ENCODE measurements at places on chromosomes 7 and 10. TPM values are rescaled to one million over a fixed set of nuclear protein-coding genes. Genes with fewer than 3 reads are reported as not detected.

GRCh38 chr7:99618726-99619125 is 2.0 kb downstream of the ZSCAN25 start:
- H3K36me3 ChIP-seq = peaks cover 12% of the 10 kb centered on the region
- DNase-seq = no peak
- H3K4me1 ChIP-seq = no peaks in the 10 kb centered on the region
- no peak overlapping the region for H3K27ac ChIP-seq
- no peak overlapping the region for H3K4me3 ChIP-seq

TRIL gene
- 2.5 TPM for total RNA-seq

DNA sequence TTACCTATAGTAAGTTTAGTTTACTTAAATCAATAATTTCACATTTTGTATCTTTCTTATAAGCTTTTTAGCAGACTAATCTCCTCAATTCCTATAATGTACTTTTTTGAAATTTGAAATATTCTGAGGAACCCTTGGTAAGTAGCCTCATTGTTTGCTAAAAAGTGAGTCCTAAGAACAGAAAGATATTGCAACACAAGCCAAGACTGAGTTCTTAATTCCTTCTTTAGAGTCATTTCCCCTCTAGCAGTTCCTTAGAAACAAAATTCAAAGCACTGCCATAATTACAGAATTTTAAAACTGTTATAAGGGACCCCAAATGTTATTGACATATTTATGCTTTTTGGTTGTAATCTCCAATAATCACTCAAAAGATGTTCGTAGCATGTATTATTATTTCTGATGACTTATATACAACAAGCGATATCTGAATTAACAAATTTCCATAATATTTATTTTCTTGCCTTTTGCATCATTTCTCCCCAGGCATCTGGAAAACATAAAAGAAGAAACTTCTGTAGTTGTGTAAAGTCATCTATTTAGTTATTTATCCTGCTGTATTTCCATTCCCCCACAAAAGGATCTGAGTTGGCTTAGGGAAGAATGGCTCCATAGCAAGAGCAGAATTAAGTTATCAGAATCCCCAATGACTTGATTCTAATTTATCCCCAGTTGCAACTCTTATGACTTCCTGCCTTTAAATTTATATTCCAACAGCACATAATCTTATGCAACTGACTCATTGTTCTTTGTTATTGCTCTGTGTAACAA is 67.8 kb downstream of the TMEM26 start:
- H3K27me3 ChIP-seq = no peaks in the 10 kb centered on the region
- H3K4me3 ChIP-seq = no peak overlapping the region
- H3K4me1 ChIP-seq = no peaks in the 10 kb centered on the region
- no peak overlapping the region for H3K27ac ChIP-seq
- no peak for DNase-seq

DNA sequence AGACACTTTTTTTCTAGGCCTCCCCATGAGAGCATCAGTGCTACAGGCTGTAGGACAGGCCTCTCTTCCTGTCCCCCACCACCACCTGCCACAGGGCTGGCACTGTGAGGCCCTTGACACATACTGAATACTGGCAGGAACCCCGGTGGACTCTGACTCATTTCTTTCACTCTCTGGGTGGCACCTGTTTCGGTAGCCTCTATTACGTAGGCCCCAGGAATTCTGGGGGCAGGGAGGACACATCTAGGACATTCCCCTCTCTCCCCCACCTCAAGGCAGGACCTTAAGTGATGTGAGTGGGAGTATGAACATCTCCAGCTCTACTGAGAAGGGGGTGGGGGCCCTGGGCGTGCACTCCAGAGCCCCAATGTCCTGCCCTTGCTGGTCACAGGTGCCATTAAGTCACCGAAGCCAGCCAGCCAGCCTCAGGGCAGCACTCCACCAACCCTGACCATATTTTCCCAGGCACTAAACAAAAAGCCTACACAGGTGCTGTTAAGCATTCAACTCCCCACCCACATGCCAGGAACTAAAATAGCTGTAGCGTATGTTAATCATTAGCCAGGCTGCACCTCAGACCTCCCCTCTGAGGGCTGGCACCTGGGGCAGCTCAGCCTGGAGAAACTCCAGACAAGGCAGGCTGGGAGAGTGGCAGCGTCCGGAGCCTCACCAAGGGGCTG is 8.9 kb downstream of the ANXA11 start:
- H3K36me3 ChIP-seq = no peaks in the 10 kb centered on the region
- no peaks in the 10 kb centered on the region for H3K27me3 ChIP-seq
- H3K4me3 ChIP-seq = no peak overlapping the region

- H3K27ac ChIP-seq = no peak overlapping the region
- no peak overlapping the region for H3K4me3 ChIP-seq
- H3K4me1 ChIP-seq = no peaks in the 10 kb centered on the region
- no peak for DNase-seq
- H3K36me3 ChIP-seq = no peaks in the 10 kb centered on the region
- no peaks in the 10 kb centered on the region for H3K27me3 ChIP-seq
Measured at GRCh38 chr7:159175792-159176191, 31.1 kb upstream of the VIPR2 start.

TAS2R60 gene
- not detected for total RNA-seq

FGFBP3 gene
- total RNA-seq = 3.3 TPM

DNA sequence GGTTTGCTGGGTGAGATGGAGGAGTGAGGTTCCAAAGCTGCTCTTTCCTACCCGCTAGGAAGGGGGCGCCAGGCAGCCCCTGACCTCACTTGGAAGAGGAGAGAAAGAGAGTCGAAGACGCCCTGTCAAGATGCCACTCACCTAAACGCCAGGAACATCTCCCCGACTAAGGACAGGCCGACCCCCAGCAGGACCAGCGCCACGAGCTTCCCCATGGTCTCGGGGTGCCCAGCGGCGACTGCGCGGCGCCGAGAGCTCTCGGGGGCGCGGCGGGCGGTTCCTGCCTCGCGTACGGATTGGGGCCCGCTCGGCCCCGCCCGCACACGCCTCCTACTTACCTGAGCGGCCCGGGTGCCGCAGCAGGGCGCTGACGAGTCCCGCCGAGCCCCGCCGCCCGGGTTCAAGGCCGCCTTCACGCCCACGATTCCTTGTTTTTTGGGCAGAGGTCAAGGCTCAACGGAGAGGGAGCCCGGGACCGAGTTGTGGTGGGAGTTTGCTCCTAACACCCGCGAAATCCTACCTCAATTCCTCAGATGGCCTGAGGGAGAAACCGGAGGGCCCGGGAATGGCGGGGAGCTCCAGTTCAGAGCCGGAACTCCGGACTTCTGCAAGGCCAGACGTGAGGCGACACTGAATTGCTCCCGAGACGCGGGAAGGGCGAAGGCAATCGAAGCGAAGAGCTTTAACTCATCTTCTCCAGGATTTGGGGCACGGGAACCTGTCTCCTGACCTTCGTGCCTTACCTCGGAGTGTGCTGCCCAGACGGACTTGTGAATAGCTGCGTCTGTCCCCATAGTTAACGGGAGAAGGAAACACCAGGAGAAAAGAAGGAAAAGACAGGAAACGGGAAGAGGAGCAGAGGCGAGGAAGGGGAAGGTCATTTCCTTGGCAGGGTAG is at the start of gene PON3:
Gene PON3 (minus strand): TSS at position 240 of the 897 bp plus-strand sequence. CDS start 25 bp downstream, at position 215.
- no peak for DNase-seq
- H3K27me3 ChIP-seq = no peaks in the 10 kb centered on the region
- no peak within 1 kb of the TSS for H3K27ac ChIP-seq
- peak within 1 kb of the TSS; percentile 37 for H3K4me3 ChIP-seq

DNA sequence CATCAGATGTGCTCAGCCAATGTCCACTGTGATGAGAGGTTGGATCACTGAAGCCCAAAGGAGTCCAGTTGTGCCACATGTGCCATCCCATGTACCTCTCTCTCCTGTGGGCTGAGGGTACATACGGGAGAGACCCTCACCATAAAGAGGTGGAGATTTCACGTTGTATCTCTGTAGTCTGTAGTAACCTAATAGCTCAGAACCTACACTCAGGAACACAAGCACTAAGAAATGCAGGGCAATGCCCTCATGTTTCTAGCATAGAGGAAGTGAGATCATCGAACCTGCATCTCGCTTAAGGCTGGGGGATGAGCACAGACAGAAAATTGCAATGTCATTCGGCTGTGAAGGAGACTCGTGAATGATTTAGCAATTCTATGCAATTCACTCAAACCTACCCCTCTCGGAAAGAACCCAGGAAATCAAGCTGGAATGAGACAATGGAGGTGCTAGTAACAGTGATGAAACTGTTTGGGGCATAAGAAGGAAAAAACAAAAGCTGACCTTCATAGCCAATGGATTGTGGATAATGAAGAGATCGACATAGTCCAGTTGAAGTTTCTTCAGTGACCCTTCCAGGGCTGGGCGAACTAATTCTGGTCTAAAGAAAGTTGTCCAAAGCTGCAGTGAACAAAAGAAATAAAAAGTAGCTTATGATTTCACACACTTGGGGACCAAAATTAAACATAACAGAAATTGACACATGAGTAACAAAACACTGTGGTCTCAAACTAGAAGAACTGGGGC is 80.3 kb upstream of the UCN3 start:
- H3K27me3 ChIP-seq = no peaks in the 10 kb centered on the region
- DNase-seq = no peak
- H3K36me3 ChIP-seq = no peaks in the 10 kb centered on the region

EPO gene
- total RNA-seq = 0.59 TPM

DNA sequence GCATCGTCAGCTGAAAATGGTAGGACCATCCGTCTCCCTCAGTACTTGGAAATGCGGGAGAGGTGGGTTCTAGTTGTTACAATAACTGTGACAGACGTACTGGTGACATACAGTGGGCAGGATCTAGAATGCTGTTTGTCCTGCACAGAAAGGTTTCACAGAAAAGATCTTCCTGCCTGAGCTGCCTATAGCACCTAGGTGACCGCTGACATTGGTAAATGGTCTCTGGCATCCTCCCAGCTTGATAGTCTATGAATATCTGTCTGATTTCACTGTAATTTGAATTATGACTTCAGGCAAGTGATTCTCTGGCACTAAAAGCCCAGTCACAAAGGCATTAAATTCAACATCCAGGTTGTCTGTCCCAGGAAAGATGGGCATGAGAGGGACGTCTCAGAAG is 38.2 kb upstream of the CCDC3 start:
- no peaks in the 10 kb centered on the region for H3K4me1 ChIP-seq
- H3K4me3 ChIP-seq = no peak overlapping the region
- H3K27me3 ChIP-seq = no peaks in the 10 kb centered on the region
- H3K27ac ChIP-seq = no peak overlapping the region

GRCh38 chr7:97006055-97006815 is 882 bp downstream of the DLX6 start:
- H3K4me3 ChIP-seq = peak overlapping the region; percentile 50
- H3K27me3 ChIP-seq = peaks cover 95% of the 10 kb centered on the region
- no peaks in the 10 kb centered on the region for H3K36me3 ChIP-seq
- DNase-seq = no peak
- H3K27ac ChIP-seq = no peak overlapping the region

GRCh38 chr7:2619116-2619515 is 12.7 kb upstream of the TTYH3 start:
- H3K27me3 ChIP-seq = no peaks in the 10 kb centered on the region
- H3K4me1 ChIP-seq = peaks cover 22% of the 10 kb centered on the region
- DNase-seq = no peak
- H3K27ac ChIP-seq = no peak overlapping the region
- H3K4me3 ChIP-seq = no peak overlapping the region
- H3K36me3 ChIP-seq = no peaks in the 10 kb centered on the region

- DNase-seq = no peak
- H3K4me1 ChIP-seq = no peaks in the 10 kb centered on the region
- no peak overlapping the region for H3K4me3 ChIP-seq
- H3K27ac ChIP-seq = no peak overlapping the region
- no peaks in the 10 kb centered on the region for H3K27me3 ChIP-seq
Measured at GRCh38 chr10:29068302-29068701, 220.6 kb upstream of the LYZL1 start.

- no peak overlapping the region for H3K27ac ChIP-seq
- H3K4me1 ChIP-seq = no peaks in the 10 kb centered on the region
- H3K27me3 ChIP-seq = no peaks in the 10 kb centered on the region
- H3K4me3 ChIP-seq = no peak overlapping the region
- no peak for DNase-seq
Measured at GRCh38 chr7:71555758-71556157, 423.8 kb downstream of the GALNT17 start.

DNA sequence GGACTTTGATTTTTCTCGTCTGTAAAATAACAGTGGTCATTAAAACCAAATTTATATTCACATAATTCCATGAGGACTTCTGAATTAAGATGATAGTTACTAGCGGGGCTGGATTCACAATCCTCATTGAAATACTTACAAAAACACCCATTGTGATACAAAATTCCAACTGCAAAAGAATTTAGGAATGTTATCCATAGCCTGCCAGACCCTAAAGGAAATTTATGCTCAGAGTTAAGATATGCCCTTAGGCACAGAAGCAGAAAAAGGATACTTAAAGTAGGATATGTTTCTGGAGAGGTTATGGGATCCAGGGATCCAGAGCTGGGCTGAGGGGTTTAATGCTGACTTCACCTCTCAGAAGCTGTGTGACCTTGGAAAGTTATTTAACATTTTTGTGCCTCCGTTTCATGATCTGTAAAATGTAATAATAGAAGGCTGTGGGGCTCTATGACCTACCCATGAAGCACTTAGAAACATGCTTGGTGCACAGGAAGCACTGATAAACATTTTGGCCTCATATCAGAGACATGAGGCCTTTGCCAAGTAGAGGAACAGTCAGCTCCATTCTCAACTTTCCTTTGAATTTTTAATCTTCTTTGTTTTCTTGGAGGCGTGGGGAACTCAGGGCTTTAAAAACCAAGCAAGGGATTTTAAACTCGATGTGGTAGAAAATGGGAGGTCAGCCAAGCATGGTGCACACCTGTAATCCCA is 744.7 kb downstream of the KCNMA1 start:
- H3K27me3 ChIP-seq = no peaks in the 10 kb centered on the region
- H3K36me3 ChIP-seq = no peaks in the 10 kb centered on the region
- no peak overlapping the region for H3K4me3 ChIP-seq

DNA sequence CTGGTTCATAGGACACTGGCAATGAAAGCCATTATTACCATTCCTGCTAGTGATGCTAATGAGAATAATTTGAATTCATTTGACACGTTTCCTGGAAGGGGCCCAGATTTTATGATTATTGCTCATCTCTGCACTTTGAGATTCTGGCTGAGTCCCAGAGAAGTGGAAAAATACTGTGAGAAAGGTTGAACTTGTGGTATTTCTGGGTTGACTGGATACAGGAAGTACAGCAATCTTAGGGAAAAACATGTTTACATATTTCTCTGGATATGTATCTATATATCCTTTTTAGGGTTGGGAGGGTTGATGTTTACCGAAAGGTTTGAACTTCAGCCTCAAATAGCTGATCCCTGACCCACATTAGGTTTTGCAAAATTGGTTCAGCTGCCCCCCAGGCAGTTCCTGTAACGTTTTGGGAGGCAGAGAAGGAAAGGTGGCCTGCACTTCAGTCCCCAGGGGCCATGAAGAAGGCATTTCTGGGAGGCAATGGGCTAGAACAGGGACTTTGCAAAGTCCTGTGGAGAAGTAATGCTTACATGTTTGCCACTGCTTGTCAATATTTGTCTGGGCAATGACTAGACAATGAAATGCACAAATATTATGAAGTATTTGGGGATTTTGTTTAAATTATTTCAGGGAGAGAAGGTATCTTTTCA is 253.7 kb upstream of the PITRM1 start:
- no peak overlapping the region for H3K4me3 ChIP-seq
- no peak overlapping the region for H3K27ac ChIP-seq
- H3K4me1 ChIP-seq = no peaks in the 10 kb centered on the region
- H3K36me3 ChIP-seq = no peaks in the 10 kb centered on the region
- no peak for DNase-seq

- H3K27me3 ChIP-seq = no peaks in the 10 kb centered on the region
- H3K4me1 ChIP-seq = no peaks in the 10 kb centered on the region
- no peaks in the 10 kb centered on the region for H3K36me3 ChIP-seq
- DNase-seq = no peak
Measured at GRCh38 chr7:85564861-85565260, 378.0 kb upstream of the SEMA3D start.

All from tibial nerve (tissue), 4 donors.